ENCODE measurements at places on chromosomes 4 and X. TPM values are rescaled to one million over a fixed set of nuclear protein-coding genes. Genes with fewer than 3 reads are reported as not detected.

DNA sequence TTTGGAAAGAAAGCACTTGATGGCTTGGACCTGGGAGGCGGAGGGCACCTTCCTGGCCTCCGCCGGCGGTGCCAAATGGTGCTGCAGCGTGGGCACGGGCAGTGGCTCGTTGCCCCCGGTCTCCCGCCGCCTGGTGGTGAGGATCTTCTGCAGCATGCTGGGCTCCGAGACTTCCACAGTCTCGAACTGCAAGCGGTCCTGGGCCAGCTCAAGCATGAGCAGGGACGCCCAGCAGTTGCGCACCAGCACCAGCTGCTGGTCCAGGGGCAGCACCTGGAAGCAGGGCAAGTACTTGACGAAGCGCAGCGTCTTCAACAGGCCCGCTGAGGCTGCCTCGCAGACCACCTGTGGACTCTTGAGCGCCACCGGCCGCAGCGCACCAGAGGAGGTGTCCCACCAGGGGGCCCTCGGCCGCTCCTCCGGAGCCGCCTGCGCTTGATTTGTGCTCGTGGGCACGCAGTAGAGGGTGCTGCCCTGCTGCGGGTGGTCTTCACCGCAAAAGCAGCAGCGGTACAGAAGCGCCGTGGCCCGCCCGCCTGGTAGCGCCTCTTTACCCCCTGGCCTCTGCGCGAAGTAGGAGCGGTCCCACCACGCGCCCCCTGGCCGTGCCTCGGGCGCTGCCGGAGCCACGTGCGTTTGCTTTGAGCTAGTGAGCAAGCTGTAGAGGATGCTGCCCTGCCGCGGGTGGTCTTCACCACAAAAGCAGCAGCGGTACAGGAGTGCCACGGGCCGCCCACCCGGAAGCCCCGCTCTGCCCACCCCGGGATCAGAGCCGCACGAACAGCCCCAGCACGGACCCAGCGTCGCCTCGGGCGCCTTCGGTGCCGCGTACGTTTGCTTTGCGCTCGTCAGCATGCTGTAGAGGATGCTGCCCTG, 689 bp downstream of the NR0B1 start:
- DNase-seq: no peak

- DNase-seq: no peak
Measured at GRCh38 chr4:162056990-162057389, 106.8 kb downstream of the FSTL5 start.

DNA sequence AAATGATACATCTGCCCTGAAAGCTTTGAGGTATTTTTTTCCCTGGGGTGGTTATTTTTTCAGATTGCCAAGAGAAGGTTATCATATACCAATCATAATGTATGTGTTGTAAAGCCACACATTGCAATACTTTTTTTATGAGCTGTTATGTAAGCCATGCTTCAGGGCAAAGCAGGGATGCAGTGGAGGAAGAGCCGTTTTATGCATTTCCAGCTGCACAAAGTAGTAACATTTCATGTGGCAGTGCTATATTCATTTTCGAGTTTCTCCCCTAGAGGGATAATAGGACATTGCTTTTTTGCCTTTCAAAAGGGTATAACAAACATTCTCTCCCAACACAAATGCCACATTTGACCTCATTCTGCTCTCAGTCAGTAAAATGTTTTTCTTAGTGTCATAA, 68.5 kb downstream of the GALNT7 start:
- no peak for DNase-seq

- DNase-seq: no peak
Measured at GRCh38 chrX:155889328-155889727, 8.2 kb downstream of the VAMP7 start.

GRCh38 chr4:119053245-119053644, 82.4 kb upstream of the MYOZ2 start:
- DNase-seq: no peak

GRCh38 chrX:39514801-39515200, 583.0 kb downstream of the BCOR start:
- DNase-seq: no peak

- DNase-seq: no peak
Measured at GRCh38 chr4:102316585-102316984, 28.7 kb downstream of the SLC39A8 start.

DNA sequence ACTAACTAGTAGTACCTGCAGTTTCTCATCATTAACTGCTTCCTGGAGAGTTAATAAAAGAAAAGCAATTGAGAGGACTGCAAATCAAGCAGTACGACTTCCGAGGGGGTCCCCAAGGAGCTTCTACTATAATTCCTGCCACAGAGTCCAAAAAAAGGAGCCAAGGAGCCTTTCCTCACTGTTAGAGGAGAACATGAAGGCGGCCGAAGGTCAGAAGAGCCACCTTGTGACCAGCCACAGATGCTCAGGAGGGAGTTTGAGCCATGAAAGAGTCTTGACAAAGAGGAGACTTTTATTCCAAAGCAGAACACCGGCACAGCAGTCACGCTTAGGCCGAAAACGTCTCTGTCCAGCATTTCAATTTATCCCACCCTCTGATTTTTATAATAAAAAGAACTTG, 62.2 kb downstream of the RELL1 start:
- DNase-seq: no peak

DNA sequence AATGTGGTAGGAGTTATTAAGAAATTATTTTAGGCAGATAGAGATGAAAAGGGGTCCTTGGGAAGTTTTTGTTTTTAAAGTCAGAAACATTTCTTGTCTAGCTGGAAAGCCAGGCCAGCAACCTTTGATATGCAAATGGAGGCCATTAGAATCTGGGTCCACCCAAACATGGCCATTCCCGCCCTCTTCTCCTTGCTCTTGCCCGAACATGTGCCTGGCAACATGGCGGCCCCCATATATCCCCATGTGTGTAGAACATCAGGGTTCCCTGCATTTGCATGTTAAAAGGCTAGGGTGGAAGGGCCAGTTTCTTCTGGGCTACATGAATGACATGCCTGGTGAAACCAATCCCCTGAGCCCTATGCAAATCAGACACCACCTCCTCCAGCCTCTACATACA, 80.7 kb upstream of the PLAC8 start:
- DNase-seq: no peak

- no peak for DNase-seq
Measured at GRCh38 chr4:112647785-112648184, 10.8 kb downstream of the LARP7 start.

- DNase-seq: no peak
Measured at GRCh38 chrX:28491941-28492340, 95.3 kb upstream of the IL1RAPL1 start.

- DNase-seq: no peak
Measured at GRCh38 chr4:145565328-145565727, 53.9 kb upstream of the MMAA start.

GRCh38 chr4:183436417-183436816, 8.0 kb upstream of the CDKN2AIP start:
- DNase-seq: no peak

GRCh38 chrX:87805829-87806490, 288.4 kb downstream of the KLHL4 start:
- DNase-seq: no peak

DNA sequence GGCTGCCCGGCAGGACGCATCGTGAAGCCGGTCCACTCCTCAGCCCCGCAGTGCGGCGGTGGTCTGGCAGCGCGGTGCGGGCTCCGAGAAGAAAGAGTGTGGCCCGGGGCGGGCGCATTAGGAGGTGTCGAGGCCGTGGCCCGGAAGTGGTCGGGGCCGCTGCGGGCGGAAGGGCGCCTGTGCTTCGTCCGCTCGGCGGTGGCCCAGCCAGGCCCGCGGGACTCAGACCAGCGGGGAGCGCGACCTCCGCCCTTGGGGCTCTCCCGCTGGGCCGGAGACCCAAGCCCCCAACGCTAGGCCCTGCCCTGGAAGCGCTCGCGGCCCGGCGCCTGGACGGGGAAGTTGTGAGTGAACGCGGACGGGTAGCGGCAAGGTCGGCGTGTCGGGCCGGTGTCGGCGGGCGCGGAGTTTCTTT, 60.0 kb downstream of the HS3ST1 start:
- DNase-seq: peak; percentile 31

- no peak for DNase-seq
Measured at GRCh38 chrX:148552775-148553174, 52.4 kb downstream of the AFF2 start.

- DNase-seq: no peak
Measured at GRCh38 chr4:140637836-140638235, 69.1 kb upstream of the UCP1 start.

DNA sequence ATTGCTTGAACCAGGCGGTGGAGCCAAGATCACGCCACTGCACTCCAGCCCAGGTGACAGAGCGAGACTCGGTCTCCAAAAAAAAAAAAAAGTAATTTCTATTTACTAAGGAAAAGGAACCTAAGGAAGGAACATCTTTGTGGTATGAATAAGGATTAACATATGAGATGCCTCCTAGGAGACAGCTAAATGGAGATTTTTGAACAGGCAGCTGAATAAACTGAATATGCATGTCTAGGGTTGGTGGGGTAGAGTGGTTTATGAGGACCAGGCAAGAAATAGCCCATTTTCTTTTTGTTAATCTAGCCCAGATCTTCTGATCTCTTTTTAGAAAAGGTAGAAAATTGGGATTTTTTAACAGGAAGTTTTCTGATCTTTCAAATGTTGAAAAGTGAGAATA, 59.9 kb upstream of the TBC1D14 start:
- DNase-seq: no peak

DNA sequence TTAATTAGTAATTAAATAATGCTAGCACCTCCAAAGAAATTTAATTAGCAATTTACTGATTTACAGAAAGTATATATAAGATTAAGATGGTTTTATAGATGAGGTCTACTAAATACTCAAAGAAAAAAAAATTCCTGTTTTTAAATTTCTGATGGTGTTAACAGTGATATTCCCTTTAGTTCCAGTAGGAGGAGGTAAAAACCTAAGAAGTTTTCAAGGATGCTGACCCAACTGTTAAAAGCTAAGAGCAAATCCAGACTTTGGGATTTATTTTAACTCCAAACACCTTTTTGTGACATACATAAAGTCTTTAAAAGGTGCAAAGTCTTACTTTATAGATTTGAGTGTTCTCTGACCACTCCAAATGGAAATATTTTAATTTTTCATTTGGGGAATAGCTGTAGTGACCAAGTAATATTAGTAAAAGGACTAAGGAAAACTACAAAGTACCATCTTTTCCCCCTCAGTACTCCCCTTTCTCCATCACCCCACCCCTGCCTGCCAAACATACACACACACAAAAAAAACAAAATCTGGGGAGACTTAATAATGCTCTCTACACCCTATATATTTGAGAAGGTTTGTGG, 34.2 kb upstream of the CSN1S1 start:
- DNase-seq: no peak

- no peak for DNase-seq
Measured at GRCh38 chrX:85244450-85245211, 840 bp downstream of the ZNF711 start.

- peak; percentile 30 for DNase-seq
Measured at GRCh38 chr4:3518941-3519340, 13.3 kb downstream of the LRPAP1 start.

DNA sequence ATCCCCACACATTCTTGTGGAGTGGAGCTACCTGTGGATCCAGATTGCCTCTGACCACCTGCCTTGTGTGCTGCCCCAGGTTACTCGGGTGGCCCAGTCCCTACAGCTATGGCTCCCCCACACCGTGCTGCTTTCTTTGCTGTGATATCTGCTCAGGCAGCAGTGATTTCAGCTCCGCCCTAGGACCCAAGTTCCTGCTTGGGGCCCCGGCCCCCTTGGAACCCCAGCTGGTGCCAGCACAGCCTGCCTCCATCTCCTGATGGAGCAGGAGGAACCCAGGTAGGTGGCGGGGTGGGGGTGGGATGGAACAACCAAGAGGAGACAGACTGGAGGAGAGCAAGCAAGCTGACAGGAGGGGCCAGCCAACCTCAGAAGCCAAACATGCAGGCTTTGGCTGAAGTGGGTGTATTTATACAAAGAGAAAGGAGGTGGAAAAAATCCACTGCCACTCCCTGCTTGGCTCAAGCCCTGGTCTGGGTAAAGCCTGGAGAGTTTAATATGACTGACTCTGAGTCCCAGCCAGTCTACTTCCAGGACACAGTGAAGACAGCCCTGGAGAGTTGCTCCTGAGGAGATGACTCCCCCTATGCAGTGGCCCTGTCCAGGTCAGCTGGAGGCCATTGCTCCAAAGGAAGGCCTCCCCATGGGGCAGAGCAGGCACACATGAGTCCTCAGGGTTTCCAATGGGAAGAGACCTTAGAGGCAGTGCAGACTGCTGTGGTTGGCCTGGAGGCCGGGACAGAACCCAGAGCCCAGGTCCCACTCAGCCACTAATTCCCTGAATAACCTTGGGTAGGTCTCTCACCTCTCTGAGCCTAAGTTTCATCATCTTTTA, 197.1 kb upstream of the MAMLD1 start:
- no peak for DNase-seq

DNA sequence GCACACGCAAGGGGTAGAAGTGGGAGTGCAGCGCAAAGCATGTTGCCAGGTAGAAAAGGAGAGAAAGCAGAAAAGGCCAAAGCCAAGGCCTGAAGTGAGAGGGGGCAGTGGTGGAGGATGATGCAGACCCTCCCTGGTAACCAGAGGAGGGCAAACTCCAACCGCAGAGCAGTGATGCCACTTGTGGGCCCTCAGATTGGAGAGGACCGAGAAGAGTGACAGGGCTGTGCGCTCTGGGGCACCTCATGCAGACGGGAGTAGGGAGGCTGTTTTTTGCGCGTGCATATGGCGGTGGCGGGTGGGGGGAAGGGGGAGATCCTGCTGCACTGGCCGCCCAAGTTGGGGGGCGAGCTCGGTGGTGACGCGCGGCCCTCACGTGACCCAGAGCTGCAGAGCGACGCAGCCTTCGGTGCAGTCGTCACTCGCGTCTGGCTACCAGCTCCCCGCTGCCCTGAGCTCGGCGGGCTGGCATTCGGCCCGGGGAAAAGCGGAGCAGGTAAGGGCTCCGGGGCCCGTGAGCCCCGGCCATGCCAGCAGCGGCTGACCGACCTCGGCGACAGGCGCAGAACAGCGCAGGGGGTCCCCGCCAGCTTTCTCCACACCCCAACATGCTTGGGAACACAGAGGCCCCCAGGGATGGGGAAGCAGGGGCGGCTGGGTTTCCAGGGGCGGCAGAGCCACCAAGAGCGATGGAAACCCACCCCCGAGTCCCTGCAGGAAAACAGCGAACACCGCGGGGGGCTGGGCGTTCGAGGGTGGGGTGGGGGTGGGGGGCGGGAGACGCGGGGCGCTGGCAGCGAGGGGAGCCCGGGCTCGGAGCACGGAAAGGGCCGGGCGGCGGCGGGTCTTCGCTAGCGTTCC, at the start of gene BEX3:
Gene BEX3 (plus strand): TSS at position 421 of the 861 bp plus-strand sequence. CDS start 984 bp downstream, outside the sequence.
- peak; percentile 68 for DNase-seq

Gene GPM6B
- total RNA-seq: 5.3 TPM

Gene NIPAL1
- total RNA-seq: 0.43 TPM

Gene ARX
- not detected for total RNA-seq

Gene MAGEC1
- not detected for total RNA-seq

Gene MAGEC3
- total RNA-seq: not detected

Gene EGFL6
- total RNA-seq: not detected

Gene FHIP1A
- 16.8 TPM for total RNA-seq

Gene MAGED4B
- total RNA-seq: 0.67 TPM

Gene TNIP3
- not detected for total RNA-seq

Gene MTNR1A
- total RNA-seq: not detected

Gene CNKSR2
- 0.51 TPM for total RNA-seq

Gene GAB3
- 11.9 TPM for total RNA-seq

Gene NPY2R
- total RNA-seq: not detected

Gene PHEX
- total RNA-seq: 0.08 TPM
